ENCODE measurements at places on chromosomes 12 and 14. TPM values are rescaled to one million over a fixed set of nuclear protein-coding genes. Genes with fewer than 3 reads are reported as not detected.

GPR135 gene
- total RNA-seq, result 4.1 TPM

PCED1B gene
- 5.6 TPM for total RNA-seq

IRF2BPL gene
- total RNA-seq, result 31.1 TPM

RTL1 gene
- not detected for total RNA-seq

C12orf50 gene
- 0.65 TPM for total RNA-seq

PLD4 gene
- total RNA-seq, result 0.37 TPM

HCAR2 gene
- 68.7 TPM for total RNA-seq

EID3 gene
- total RNA-seq, result 12.8 TPM

KRT72 gene
- not detected for total RNA-seq

CNIH1 gene
- 233 TPM for total RNA-seq

TAS2R8 gene
- not detected for total RNA-seq

KITLG gene
- total RNA-seq, result 12.2 TPM

IL22 gene
- total RNA-seq, result not detected

DLK1 gene
- not detected for total RNA-seq

USP30 gene
- total RNA-seq, result 11.6 TPM

CCDC38 gene
- not detected for total RNA-seq

CLMN gene
- 30.6 TPM for total RNA-seq

SERPINA10 gene
- total RNA-seq, result not detected

PPP2R5C gene
- total RNA-seq, result 90.5 TPM

ACYP1 gene
- total RNA-seq, result 14.8 TPM

AQP2 gene
- not detected for total RNA-seq

VDR gene
- total RNA-seq, result 6.8 TPM

AGAP2 gene
- 2.0 TPM for total RNA-seq

CD27 gene
- 0.96 TPM for total RNA-seq

GALNT8 gene
- 0.84 TPM for total RNA-seq

CMTM5 gene
- total RNA-seq, result not detected

CDKN3 gene
- 0.94 TPM for total RNA-seq

SMIM41 gene
- 1.9 TPM for total RNA-seq

ZC2HC1C gene
- total RNA-seq, result 5.6 TPM

OSBPL8 gene
- 52.6 TPM for total RNA-seq

TNFRSF1A gene
- 279 TPM for total RNA-seq
